ENCODE measurements at places on chromosomes 2 and 18.

DNA sequence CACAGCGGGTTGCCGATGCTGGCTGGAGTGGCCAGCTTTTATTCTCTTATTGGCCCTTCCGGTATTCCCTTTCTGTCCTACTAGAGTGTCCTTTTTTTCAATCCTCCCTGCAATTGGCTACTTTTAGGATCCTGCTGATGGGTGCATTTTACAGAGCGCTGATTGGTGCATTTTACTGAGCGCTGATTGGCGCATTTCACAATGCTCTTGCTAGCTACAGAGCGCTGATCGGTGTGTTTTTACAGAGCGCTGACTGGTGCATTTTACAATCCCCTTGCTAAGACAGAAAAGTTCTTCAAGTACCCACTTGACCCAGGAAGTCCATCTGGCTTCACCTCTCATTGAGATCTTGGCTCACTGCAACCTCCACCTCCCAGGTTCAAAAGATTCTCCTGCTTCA, 44.4 kb upstream of the SPRED2 start:
- DNase-seq, result no peak

- DNase-seq, result no peak
Measured at GRCh38 chr2:231640641-231641111, 48.0 kb downstream of the TEX44 start.

- no peak for DNase-seq
Measured at GRCh38 chr2:20488201-20488641, 41.3 kb downstream of the RHOB start.

DNA sequence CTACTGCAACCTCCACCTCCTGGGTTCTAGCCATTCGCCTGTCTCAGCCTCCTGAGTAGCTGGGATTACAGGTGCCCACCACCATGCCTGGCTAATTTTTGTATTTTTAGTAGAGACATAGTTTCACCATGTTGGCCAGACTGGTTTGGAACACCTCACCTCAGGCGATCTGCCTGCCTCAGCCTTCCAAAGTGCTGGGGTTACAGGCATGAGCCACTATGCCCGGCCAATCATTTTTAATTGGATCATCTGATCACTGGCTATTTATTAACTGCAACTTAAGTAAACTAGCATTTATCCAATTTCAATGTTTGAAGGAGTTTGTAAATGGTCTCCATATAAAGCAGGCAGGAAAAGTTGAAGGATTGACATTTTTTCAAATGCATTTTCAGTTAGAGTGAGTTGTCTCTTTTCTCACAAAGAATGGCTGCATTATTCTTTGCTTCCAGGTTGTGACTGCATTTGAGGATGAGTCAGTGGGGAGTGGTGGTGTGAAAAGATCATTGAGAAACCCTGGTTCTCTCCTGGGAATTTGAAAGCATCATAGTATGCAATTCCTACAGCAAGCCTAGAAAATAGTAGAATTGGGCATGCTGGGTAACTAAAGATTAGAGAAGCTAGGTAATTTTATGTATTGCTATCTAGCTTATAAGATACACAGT, 431.1 kb upstream of the ZEB2 start:
- DNase-seq, result no peak

DNA sequence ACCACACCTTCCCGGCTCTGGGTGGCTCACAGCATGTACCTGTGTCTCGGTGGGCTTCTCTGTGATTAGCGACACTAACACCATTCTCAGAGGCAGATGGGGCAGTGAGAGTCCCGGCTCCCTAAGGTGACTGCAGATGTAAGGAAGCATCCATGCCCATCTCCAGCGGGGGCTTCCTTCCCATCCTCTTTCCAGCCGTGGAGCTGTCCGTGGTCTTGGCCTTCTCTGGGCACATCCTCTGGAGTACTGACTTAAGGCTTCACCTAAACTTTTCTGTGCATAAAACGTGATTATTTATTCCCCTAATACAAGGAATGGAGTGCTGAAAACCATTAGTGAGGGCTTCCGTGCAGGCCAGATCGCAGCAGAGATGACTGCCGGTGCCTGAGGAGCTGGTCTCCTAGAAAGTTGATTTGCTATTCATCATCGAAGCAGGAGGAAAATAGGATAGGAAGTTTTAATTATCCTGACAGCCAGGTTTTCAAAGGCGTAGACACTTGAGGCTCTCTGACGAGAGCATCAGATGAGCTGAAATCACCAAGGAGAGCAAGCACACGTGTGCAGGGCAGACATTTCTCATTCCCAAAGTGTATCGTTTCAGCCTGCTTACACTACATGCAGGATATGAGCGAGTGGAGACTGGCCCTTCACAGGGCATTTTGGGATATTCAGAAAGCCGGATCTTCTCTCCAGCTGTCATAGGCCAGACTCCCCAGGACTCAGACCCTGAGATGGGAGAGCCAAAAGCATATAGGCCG, 186.1 kb upstream of the SALL3 start:
- DNase-seq, result no peak

GRCh38 chr2:70498054-70498453, 55.6 kb downstream of the TGFA start:
- DNase-seq, result no peak

DNA sequence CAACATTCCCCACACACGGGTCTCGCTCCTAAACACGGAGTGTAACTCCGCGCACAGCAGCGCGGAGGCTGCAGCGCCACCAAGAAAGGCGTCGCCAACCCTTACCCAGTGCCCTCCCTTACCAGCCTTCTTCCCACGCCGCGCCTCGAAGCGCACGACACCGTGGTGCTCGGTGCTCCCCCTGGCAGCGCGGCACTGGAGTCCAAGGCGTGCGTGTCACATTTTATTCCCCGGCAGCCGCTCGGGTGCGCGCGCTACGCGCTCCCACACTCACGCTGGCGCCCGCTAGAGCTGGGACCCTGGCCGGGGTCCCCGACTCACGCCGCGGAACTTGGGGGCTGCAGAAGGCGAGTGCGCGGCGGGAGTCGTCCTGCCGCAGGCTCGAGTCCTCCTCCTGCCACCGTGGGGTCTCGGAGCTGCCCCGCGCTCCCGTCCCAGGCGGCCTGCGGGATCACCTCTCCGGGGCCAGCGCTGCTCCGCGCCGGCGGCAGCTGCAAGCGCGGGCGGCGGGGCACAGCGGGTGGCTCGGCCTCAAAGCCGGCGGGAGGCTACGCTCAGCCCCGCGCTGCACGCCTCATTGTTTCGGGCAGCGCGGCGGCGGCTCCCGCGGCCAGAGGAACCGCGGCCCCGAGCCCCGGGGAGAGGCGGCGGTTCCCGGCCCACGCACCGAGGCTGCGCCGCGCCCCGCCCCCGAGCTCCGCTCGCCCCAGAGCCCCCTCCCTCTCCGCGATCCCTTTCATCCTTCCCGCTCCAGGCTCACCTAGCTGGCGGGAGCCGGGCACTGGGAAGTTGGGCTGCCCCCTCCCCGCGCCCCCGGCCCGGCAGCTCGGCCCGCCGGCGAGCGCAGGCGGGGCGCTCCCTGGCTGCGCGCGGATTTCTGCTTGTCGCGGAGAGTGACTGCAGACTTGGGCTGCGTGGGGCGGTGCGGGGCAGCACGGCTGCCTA, at the start of gene ST6GAL2:
TSS of gene ST6GAL2 (minus strand) at position 197 of the 945 bp plus-strand sequence. CDS start 42,190 bp downstream, outside the sequence.
- DNase-seq, result no peak

- DNase-seq, result no peak
Measured at GRCh38 chr2:227772197-227772661, 26.5 kb downstream of the SCYGR8 start.
